ENCODE measurements at places on chromosomes 1 and 21. TPM values are rescaled to one million over a fixed set of nuclear protein-coding genes. Genes with fewer than 3 reads are reported as not detected.

MAN1C1 gene
- 0.66 TPM for polyA plus RNA-seq

OR2T29 gene
- not detected for polyA plus RNA-seq

TESK2 gene
- polyA plus RNA-seq: 0.50 TPM

PGBD5 gene
- polyA plus RNA-seq: 16.3 TPM

HCRTR1 gene
- 0.34 TPM for polyA plus RNA-seq

FCN3 gene
- polyA plus RNA-seq: not detected

ZNF678 gene
- 25.9 TPM for polyA plus RNA-seq

TACSTD2 gene
- polyA plus RNA-seq: not detected

CHODL gene
- polyA plus RNA-seq: 28.8 TPM

COA7 gene
- 10.3 TPM for polyA plus RNA-seq

MIGA1 gene
- polyA plus RNA-seq: 10.9 TPM

SELP gene
- not detected for polyA plus RNA-seq

SPAG17 gene
- polyA plus RNA-seq: 0.25 TPM

SLC6A17 gene
- 3.5 TPM for polyA plus RNA-seq

RNF220 gene
- polyA plus RNA-seq: 142 TPM

OR2T33 gene
- polyA plus RNA-seq: not detected

NCSTN gene
- polyA plus RNA-seq: 21.0 TPM

MNDA gene
- polyA plus RNA-seq: not detected

CACNA1S gene
- polyA plus RNA-seq: 0.05 TPM

IGSF3 gene
- polyA plus RNA-seq: 81.1 TPM

TFF1 gene
- not detected for polyA plus RNA-seq

DISC1 gene
- polyA plus RNA-seq: 0.42 TPM

MROH7 gene
- not detected for polyA plus RNA-seq

RASSF5 gene
- polyA plus RNA-seq: 3.2 TPM
